Epithelial cell of alveolus of lung (primary cell): ENCODE measurements at places on chromosomes 1 and 21. TPM values are rescaled to one million over a fixed set of nuclear protein-coding genes. Genes with fewer than 3 reads are reported as not detected.

Gene PADI1
- not detected in 2 replicates for total RNA-seq

Gene NBPF10
- total RNA-seq, result 0.96 and 1.0 TPM in 2 replicates

Gene FOXO6
- not detected in 2 replicates for total RNA-seq

Gene TESK2
- total RNA-seq, result 1.6 and 4.5 TPM in 2 replicates

Gene SZRD1
- 71.1 and 76.2 TPM in 2 replicates for total RNA-seq

Gene RHBG
- not detected in 2 replicates for total RNA-seq

Gene LMOD1
- 0.56 and 1.0 TPM in 2 replicates for total RNA-seq

Gene OR2M3
- not detected in 2 replicates for total RNA-seq

Gene HSF2BP
- total RNA-seq, result 0.48 and 1.0 TPM in 2 replicates

Gene CLCNKA
- total RNA-seq, result not detected in 2 replicates

Gene LYPD8
- not detected in 2 replicates for total RNA-seq

Gene C1orf94
- total RNA-seq, result not detected in 2 replicates

Gene DLGAP3
- under 0.01 and 0.08 TPM in 2 replicates for total RNA-seq

Gene RNU1-4
- under 0.01 TPM in 2 replicates for total RNA-seq

Gene PROX1
- under 0.01 and 0.32 TPM in 2 replicates for total RNA-seq

Gene AMY2A
- total RNA-seq, result not detected in 2 replicates

Gene GBP4
- 1.0 TPM in 1 of 2 replicates, not detected in the other for total RNA-seq

Gene DENND2D
- total RNA-seq, result 3.4 and 3.5 TPM in 2 replicates

Gene C1orf167
- total RNA-seq, result 6.9 TPM in 1 of 2 replicates, not detected in the other

Gene SYCP1
- total RNA-seq, result not detected in 2 replicates

Gene UBE2U
- not detected in 2 replicates for total RNA-seq
